ENCODE measurements at places on chromosomes 7 and 10.

- peak overlapping the region; percentile 58 for H3K27ac ChIP-seq
- peaks cover 10% of the 10 kb centered on the region for H3K4me1 ChIP-seq
- H3K4me3 ChIP-seq, result peak overlapping the region; percentile 63
- H3K36me3 ChIP-seq, result no peaks in the 10 kb centered on the region
- H3K27me3 ChIP-seq, result no peaks in the 10 kb centered on the region
These were observed 682 bp upstream of the RGS10 start for GRCh38 chr10:119542988-119543813.

DNA sequence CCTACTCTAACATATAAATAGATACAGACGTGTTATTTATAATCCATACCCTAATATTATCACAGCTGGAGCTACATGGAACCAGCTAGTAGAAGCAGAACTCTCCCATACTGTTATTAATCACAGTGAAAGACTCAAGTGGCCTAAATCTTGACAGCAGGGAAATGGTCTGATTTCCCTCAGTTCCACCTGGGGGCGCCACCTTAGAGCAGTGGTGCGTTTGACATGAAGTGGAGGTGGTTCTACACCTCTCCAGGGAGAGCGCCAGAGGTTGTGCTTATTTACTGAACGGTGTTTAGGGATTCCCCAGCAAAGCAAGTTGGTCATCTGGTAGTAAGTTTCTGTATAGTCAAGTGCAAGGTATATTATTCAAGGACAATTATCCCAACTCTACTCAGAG is 17.6 kb downstream of the DNTT start:
- H3K4me3 ChIP-seq, result no peak overlapping the region
- H3K27ac ChIP-seq, result no peak overlapping the region
- H3K27me3 ChIP-seq, result peaks cover 20% of the 10 kb centered on the region

GRCh38 chr7:21722371-21722770 is 179.5 kb downstream of the DNAH11 start:
- no peak for DNase-seq
- no peaks in the 10 kb centered on the region for H3K27me3 ChIP-seq
- no peaks in the 10 kb centered on the region for H3K36me3 ChIP-seq
- H3K27ac ChIP-seq, result no peak overlapping the region

DNA sequence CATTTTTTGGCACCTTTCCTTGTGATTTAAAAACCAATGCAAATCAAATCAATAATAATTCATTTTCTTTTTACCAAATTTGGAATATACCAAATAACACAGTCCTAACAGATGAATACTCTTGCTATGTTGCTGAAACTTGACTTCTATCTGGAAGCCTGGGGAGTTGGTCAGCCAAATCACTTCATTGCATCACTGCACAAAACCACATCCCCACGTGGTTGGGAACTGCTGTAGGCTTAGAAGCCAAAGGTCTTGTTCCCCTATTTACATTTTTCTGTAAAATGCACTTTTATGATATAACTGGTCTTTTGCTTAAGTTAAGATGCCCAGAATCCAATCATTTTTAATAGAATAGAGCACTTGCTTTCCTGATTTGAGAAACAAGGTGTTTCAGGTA is 15.2 kb downstream of the GPR85 start:
- H3K27ac ChIP-seq, result no peak overlapping the region
- H3K27me3 ChIP-seq, result peaks cover 4% of the 10 kb centered on the region
- no peaks in the 10 kb centered on the region for H3K4me1 ChIP-seq
- no peak overlapping the region for H3K4me3 ChIP-seq
- no peaks in the 10 kb centered on the region for H3K36me3 ChIP-seq

GRCh38 chr10:63390521-63390920 is 75.3 kb downstream of the JMJD1C start:
- peaks cover 3% of the 10 kb centered on the region for H3K36me3 ChIP-seq
- no peaks in the 10 kb centered on the region for H3K27me3 ChIP-seq
- H3K4me1 ChIP-seq, result peaks cover 4% of the 10 kb centered on the region
- DNase-seq, result no peak

DNA sequence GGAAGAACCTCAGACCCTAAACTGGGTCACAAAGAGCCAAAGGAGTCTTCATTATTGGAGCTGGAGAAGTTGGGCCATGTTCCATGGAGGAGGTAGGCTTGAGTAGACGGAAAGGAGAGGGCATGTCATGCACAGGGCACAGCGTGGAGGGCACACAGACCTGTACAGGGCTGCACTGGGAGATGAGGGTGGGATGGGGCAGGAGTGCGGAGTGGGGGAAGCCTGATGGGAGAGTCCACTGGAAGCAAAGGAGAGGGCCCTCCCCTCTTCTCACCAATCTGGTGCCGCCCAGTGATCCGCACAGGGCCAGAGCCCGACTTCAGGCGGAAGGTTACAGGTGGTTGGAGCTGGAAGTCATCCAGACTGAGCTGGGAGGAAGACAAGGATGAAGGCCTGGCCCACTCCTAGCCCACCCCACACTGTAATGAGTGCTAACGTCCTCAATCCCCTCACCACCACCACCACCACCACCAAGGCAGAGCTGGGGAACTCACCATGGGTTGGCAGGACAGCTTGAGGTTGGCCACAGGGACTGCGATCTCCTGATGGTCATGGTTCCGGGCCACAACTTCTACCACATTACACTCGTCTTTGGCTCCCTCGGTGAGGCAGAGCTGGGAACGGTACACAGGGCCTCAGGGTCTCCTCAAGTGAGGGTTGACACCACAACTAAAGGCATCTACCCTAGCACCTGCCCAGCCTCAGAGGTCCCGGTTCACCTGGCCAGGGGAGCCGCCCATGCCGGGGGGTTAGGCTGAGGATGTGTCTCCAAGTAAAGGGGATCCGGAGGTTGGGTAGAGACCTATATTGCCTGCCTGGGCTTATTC is 1.0 kb downstream of the NPM3 start:
- peak overlapping the region; percentile 52 for H3K27ac ChIP-seq
- peaks cover 32% of the 10 kb centered on the region for H3K36me3 ChIP-seq
- H3K4me1 ChIP-seq, result peaks cover 7% of the 10 kb centered on the region
- no peak for DNase-seq
- peak overlapping the region; percentile 73 for H3K4me3 ChIP-seq

- H3K27ac ChIP-seq, result no peak overlapping the region
- no peak overlapping the region for H3K4me3 ChIP-seq
- H3K4me1 ChIP-seq, result peaks cover 21% of the 10 kb centered on the region
- DNase-seq, result no peak
- no peaks in the 10 kb centered on the region for H3K36me3 ChIP-seq
These were observed 128.3 kb downstream of the PRPF18 start for GRCh38 chr10:13715100-13715499.

Measured in RWPE2 (cell line).